ENCODE measurements at places on chromosomes 7 and 10. TPM values are rescaled to one million over a fixed set of nuclear protein-coding genes. Genes with fewer than 3 reads are reported as not detected.

DNA sequence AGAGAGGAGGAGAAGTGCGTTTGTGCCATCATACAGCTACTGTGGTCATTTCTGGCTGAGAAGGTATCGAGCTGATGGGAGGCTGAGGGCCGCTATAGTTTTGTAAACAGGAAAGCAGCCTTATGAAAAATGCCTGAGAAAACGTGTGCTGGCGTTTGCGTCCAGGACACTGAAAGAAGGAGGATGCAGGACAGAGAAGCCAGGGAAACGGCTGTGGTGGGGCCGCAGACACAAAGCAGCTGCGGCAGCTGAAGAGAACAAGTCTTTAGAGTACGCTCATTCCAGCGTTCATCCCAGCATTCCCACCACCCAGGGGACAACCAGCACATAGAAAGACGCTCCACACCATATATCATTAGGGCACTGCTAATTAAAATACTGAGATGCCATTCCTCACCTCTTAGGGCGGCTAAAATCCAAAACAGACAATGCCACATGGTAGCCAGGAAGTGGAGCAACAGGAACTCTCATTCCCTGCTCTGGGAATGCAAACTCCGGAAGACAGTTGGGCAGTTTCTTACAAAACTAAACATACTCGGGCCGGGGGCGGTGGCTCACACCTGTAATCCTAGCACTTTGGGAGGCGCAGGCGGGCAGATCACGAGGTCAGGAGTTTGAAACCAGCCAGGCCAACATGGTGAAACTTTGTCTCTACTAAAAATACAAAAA lies 18.4 kb downstream of the GNA12 start:
- DNase-seq, result no peak

The GIMAP5 gene
- total RNA-seq, result 0.51 TPM

- DNase-seq, result no peak
Observed at GRCh38 chr10:12184165-12184564, 11.5 kb downstream of the NUDT5 start.

GRCh38 chr10:98364432-98365102 lies 50.4 kb downstream of the PYROXD2 start:
- DNase-seq, result no peak

The TMEM106B gene
- 89.0 TPM for total RNA-seq

GRCh38 chr7:3033136-3033535 lies 10.5 kb downstream of the CARD11 start:
- DNase-seq, result no peak

- DNase-seq, result peak; percentile 88
Observed at GRCh38 chr7:107948645-107949442, 54.1 kb downstream of the LAMB1 start.

GRCh38 chr10:127364034-127364433 lies 167.6 kb upstream of the INSYN2A start:
- DNase-seq, result no peak

The CDHR3 gene
- 6.5 TPM for total RNA-seq

- DNase-seq, result no peak
Observed at GRCh38 chr7:145915679-145916078, 200.9 kb upstream of the CNTNAP2 start.

GRCh38 chr7:23210506-23210905 lies 28.7 kb downstream of the NUP42 start:
- DNase-seq, result no peak

DNA sequence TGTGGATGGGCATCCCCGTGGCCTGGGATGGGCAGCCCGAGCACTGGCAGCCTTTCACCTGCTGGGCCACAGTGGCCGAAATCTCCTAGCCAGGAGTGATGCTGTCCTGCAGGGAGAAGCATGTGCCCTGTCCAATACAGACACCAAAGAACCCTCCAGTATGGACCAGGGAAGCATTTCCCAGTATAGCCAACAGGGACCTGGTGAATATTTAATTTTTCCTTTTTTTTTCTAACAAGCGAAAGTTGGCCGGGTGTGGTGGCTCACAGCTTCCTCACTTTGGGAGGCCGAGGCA lies 11.0 kb downstream of the IMPDH1 start:
- DNase-seq, result no peak

The PRTFDC1 gene
- total RNA-seq, result 3.0 TPM

The AIFM2 gene
- total RNA-seq, result 16.6 TPM

The OIT3 gene
- not detected for total RNA-seq

- no peak for DNase-seq
Observed at GRCh38 chr7:17535776-17536175, 237.3 kb downstream of the AHR start.

- no peak for DNase-seq
Observed at GRCh38 chr7:73454424-73454823, 20.8 kb downstream of the FZD9 start.

DNA sequence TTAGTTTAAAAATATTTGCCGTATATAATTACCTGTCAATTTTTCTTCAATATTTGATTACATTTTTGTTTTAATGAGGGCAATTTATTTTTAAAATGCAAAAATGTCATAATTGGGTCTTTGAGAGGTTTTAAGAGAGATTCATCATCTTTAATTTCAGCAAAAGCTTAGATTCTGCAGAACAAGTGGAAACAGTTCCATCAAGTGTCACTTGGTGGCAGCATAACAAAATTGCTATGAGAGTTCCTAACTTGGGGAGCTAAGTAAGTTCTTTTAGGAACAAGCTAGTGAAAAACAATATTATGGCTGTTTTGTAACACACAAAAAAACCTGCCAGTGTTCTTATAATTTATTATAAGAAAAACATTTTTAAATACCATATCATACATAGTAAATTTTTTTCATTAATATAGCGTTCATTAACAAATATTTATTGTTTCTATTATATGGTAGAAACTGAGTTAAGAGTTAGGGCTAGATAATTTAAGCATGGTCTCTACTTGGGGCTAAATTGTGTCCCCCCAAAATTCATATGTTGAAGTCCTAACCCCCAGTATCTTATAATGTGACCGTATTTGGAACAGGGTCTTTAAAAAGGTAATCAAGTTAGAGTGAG lies 155.2 kb downstream of the MAGI2 start:
- peak; percentile 50 for DNase-seq

The SLC26A3 gene
- 0.36 TPM for total RNA-seq

GRCh38 chr10:13311177-13311575 lies 11.3 kb upstream of the PHYH start:
- DNase-seq, result no peak

- DNase-seq, result no peak
Observed at GRCh38 chr7:154903083-154903731, 99.7 kb downstream of the PAXIP1 start.

DNA sequence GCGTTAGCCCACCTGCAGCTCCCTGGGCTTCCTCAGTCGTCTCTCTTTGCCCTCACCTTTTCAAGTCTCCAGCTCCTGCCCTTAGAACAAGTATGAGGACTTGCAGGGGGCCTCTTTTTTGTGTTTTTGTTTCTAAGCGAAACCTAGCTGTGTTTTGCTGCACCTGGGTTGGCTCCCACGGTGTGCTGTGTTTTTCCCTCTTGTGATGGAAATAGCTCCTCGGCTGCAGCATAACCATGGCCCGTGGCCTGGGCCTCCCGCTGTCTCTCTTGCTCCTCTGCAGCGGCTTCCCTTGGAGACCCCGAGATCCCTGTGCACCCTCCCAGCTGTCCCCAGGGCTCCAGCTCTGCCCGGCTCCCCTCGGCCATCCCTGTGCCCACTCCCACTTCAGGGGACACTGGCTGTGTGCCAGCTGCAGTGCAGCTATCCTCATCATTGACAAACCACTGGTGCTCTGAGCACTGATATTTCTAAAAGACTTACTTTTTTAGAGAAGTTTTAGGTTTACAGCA lies 75.6 kb upstream of the TCERG1L start:
- no peak for DNase-seq

The HOXA4 gene
- 0.39 TPM for total RNA-seq

GRCh38 chr10:652233-652632 lies 37.2 kb downstream of the DIP2C start:
- DNase-seq, result no peak

- no peak for DNase-seq
Observed at GRCh38 chr7:99984593-99984992, 8.8 kb upstream of the AZGP1 start.

GRCh38 chr7:76356823-76357222 lies 2.0 kb downstream of the YWHAG start:
- no peak for DNase-seq

DNA sequence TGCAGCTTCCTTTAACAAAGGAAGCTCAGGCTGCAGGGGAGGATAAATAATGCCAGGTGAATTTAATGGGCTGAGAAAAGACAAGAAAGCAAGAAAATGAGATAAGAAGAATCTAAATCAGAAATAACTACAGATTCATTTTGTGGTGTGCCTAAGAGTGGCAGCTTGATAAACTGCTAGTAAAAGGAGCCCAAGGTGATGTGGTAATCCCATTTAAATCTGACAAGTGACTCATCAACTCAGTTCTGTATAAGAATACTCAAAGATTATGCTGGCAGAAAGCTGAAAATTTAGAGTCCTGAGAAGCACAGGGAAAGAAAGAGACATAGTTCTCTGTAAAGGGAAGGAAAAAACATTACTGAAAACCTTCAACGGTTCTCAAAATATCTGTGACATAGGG lies 109.4 kb upstream of the PDE1C start:
- no peak for DNase-seq

DNA sequence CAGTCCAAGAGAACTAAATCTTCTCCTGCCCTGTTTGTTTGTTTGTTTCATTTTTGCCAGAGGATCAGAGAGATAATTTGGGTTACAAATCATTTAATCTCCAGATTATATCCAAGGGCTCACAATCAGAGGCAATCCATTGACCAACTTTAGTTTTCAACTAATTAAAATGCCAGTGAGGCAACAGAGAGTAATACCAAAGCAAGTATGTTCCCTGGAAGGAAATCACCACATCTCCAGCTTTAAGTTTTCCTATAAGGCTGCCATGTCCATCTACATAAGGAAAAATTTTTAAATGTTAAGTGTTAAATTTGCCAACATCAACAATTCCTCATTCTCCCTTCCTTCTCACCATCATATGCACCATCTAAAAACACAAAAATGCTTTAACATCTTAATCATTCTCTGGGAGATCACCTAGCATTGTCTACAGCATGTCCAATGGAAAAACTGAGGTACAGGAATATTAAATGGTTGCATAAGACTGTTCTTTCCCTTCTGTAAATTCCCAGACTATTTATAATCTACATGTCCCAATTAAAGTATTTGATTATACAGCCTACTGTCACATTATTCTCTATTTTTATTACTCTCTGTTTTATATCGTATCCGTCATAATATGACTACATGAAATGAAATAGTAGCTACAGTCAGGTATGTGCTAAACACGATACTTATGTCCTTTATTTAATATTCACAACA lies 14.1 kb downstream of the USP54 start:
- DNase-seq, result no peak

DNA sequence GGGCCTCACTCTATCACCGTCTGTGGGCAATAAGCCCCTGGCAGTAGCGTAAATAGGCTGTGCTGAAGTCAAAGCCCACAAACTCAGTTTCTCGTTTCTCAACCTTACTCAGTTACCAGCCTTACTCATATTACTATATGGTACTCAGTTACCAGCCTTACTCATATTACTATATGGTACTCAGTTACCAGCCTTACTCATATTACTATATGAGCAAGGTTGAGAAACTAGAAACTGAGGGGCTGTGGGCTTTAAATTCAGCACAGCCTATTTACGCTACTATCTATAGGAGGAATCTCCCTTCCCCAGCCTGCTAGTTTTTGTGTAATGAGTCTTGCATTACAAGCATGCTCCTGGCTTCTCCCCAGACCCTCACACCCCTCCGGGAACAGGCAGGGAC lies 35.4 kb downstream of the CCDC3 start:
- no peak for DNase-seq
